ENCODE measurements at places on chromosomes 4 and X.

DNA sequence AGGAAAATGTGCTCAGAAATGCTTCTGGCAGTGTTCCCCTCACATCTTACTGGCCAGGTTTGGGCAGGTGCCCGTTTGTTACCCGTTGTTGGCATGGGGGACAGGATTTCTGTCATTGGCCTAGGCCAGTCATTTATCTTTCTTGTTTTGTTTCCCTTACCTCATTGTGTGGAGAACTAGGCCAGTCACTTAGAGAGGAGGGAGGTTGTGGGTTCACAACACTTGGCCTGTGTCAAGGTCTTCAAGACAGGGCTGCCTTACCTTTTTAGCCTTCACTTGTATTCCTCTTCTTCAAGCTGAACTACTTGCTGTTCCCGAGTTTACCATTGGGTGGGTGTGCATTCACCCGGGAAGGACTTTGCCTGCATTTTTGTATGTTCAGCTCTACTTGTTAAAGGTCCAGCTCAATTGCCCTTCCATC is 17.7 kb downstream of the SNX25 start:
- no peak for DNase-seq

GRCh38 chr4:2497931-2498330 is 29.0 kb downstream of the RNF4 start:
- DNase-seq, result no peak

DNA sequence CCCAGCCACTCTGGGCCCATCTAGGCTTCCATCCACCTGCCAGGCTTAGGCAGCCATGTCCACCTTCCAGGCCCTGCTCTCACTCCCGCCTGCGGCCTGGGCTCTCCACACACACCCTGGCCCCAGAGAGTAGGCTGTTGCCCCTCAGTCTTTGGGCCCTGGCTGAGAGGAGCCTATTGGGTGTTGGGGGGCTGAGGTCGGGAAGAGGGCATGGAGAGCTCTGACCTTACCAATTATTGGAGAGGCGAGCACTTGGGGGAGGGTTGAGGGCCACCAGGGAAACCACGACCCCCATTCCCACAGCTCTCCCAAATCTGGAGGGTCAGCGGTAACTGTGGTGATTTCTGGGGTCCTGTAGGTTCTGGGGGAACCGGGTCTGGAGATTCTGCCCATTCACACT is 38.2 kb downstream of the HTRA3 start:
- no peak for DNase-seq

DNA sequence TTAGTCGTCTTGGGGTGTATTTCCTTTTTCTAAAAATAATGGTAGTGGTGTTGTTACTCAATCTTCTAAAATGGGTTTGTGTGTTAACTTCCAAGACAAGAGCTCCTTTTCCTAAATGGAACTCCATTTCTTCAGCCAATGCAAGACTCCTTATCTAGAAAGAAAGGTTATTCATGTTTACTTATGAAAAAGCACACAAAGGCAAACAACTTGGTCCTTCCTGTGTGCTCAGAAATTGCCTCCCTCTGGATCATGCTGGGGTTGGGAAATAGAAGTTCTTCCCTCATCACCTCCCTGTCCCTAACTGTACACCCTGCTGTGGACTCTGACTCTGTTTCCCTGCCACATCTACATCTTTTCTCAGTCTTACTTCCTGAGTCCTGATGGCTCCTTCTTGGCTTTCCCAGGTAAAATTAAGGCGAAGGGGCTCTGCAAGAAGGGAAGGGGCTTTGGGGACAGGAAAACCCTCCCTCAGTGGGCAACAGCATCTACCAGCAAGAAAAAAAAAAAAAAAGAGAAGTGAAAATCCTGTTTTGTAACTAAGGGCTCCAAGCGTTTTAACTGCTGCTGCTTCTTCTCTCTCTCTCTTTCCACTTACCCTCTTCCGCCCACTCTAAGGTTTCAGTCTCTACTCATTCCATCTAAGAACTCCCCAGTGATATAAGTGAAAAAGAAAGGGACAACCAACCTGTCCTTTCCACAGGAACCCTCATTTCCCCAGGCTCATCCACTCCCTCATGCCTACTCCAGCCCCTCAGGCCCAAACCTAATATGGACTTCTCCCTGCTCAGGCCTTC is 19.8 kb upstream of the TASL start:
- DNase-seq, result no peak

DNA sequence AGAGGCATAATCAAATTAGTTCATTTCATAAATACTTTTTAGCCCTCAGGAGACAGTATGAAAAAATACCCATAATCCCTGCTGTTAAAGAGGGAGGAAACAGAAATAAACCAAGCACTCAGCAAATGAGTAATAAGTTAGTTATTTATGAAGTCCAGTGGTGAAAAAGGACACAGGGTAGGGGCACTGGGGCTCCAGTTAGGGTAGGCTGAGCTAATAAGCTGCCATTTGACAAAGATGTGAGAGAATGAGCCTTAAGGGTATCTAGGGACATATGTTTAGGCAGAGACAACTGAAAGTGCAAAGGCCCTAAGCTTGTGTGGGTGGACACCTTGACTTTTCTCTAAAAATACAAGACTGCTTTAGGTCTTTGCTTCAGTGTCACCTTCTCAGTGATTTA is 94.4 kb downstream of the IL15 start:
- DNase-seq, result no peak

- no peak for DNase-seq
Measured at GRCh38 chr4:57055886-57056285, 54.3 kb downstream of the IGFBP7 start.

- no peak for DNase-seq
Measured at GRCh38 chr4:3321295-3321889, 28.6 kb downstream of the RGS12 start.

GRCh38 chr4:99759988-99760387 is 56.6 kb upstream of the DAPP1 start:
- no peak for DNase-seq

DNA sequence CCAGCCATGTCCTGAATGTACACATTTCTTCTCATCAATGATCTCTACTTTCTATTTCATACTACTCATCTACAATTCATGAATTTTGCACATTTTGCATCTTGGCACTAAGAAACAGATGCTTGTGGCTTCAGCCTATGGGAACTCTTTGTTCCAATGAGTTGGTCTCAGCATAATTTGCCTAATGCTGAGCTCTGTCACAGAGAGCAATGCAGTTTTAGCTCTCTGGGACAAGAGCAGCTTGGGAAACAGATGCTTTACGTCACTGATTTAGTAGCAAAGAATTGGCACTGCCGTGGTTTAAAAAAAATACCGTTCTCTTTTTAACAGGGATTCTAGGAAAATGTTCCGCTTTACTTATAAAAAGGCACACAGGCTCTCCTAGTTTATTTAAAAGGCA is 162.4 kb downstream of the WDFY3 start:
- DNase-seq, result no peak

- no peak for DNase-seq
Measured at GRCh38 chr4:142194905-142195304, 558.5 kb downstream of the IL15 start.

- DNase-seq, result no peak
Measured at GRCh38 chrX:23773601-23774175, 9.3 kb upstream of the SAT1 start.

DNA sequence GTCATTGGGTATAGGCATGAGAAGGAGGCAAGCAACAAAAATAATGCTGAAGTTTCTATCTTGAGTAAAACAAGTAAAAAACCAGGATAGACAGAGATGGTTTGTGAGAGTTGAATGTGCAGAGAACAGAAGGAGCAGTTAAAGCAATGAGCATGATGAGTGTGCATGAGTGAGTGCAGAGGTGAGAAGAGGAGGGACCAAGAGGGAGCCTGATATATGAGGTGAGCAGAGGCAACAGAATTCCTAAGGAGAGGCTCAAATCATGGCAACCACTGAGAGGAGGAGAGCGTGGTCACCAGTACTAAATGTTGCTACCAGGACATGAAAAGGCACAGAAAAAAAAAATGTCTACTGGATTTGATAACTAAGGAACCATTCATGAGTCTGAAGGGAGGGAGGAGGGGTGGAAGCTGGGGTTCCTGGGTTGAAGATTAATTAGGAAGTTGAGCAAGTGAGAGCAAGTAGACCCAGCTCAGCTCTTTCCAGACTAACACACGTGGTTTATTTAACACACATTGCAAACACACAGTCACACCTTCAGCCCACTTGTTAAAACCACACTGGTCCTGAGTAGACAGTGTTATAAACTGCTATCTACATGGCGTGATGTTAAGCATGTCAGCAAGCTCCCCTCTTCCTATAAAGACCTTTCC is 69.0 kb upstream of the IQCM start:
- DNase-seq, result no peak

DNA sequence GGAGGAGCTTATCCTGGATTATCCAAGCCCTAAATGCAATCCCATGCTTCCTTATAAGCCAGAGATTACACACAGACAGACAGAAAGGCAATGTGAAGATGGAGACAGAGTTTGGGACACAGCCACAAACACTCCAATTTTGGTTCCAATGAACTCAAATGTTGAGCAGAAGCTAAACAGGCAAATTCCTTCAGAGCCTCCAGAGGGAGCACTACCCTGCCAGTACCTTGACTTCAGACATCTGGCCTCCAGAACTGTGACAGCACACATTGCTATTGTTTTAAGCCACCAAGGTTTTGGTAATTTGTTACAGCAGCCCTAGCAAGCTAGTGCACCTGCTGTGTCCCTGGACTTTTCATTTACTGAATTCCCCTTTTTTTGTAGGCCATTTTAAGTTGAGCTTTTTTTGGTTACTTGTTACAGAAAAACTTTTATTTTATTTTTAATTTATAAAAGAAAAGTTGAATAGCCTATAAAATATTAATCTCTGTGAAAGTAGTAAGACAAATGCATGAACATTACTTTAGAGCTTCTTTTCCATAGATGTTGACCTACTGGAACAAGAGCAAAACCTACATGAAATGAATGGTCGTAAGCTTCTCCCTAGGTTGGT is 33.4 kb upstream of the SRD5A3 start:
- DNase-seq, result peak; percentile 2

- no peak for DNase-seq
Measured at GRCh38 chr4:76306882-76307659, 538 bp downstream of the STBD1 start.

- DNase-seq, result no peak
Measured at GRCh38 chr4:30950737-30951136, 230.6 kb downstream of the PCDH7 start.

GRCh38 chrX:143664302-143664701 is 28.4 kb upstream of the SLITRK4 start:
- no peak for DNase-seq

DNA sequence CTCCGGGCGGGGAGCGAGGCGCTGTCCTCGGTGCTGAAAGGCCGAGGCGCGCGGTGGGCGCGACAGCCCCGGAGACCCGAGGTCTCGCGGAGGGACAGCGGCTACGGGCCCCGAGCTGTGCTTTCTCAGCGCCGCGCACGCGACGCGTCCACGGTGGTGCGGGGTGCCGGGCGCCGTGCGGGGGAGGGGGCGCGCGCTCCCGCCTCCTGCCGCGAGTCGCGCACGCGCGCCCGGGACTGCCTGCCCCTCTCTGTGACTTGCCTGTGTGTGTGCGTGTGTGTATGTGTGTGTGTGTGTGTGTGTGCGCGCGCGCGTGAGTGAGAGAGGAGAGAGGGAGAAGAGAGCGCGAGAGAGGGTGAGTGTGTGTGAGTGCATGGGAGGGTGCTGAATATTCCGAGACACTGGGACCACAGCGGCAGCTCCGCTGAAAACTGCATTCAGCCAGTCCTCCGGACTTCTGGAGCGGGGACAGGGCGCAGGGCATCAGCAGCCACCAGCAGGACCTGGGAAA is at the start of gene GRIA2:
Gene GRIA2, plus strand, starts transcription at position 358 of the 511 bp plus-strand sequence. CDS start 315 bp downstream, outside the sequence.
- peak; percentile 51 for DNase-seq

DNA sequence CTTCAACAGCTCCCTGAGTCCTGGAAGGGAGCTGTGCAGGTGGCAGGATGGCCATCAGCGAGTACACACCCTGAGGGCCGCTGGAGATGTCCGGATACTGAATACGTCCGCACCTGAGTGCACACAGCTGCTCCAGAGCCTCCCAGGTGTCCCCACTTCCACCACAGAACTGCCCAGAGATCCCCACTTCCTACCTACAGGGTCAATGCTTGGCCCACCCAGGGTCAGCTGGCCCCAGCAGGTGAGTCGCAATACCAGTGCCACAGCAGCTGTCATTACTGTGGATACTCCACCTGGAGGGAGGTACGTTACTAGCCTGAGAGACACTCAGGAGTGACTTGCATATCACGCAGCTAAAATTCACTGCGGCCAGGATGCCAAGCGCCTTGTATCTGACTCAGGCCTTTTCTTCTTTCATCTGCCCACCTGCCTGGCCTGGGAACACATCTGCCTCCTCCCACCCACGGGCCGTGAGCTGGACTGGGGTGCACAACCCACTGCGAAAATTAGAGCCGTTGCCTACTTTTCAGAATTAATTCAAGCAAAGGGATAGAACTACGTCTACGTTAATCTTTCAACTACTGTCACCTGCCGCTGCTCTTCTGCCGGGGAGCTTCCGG is 9.4 kb downstream of the C4orf50 start:
- DNase-seq, result no peak

DNA sequence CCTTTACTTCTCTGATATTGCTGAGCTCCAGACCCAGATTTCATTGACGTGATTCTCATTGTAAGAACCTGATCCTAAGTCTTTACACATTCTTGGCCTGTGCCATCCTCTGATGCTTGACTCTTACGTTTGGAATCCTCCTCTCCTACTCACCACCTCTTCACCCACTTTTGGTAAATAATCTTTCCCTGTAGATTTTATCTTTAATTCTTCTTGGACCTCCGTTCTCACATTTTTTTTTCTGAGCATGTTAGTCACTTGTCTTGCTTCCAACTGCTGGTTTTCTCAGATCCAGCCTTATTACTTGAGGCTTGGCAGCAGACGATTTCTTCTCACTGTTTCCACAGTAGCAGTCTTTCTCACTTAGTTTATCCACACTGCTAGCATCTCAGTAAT is 12.4 kb upstream of the SH3RF1 start:
- DNase-seq, result no peak

GRCh38 chr4:15717657-15718416 is 15.0 kb downstream of the BST1 start:
- DNase-seq, result no peak

DNA sequence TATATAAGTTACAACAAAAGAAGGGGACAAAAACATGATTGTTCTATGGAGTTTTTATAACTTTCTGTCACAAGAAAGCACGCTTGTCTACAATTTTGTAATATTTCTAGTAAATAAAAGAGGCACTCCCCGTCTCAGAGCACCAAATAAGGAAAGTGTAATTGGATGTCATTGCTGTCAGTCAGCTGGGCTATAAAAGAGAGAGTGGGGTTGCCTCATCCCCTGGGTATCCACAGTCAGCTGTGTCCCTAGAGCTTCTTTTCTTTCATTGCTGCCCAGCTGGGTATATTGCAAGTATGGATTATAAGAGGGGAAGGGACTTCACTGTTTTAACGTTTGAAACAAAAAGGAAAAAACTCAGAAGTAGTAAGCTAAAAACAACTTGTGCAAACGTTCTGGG is 61.3 kb downstream of the NPNT start:
- DNase-seq, result no peak

Measured in NCI-H2171 (cell line).